ENCODE measurements at places on chromosomes 2 and 18. TPM values are rescaled to one million over a fixed set of nuclear protein-coding genes. Genes with fewer than 3 reads are reported as not detected.

The NEU4 gene
- total RNA-seq: not detected

The TMEM127 gene
- total RNA-seq: 52.4 TPM

The LRRC30 gene
- total RNA-seq: not detected

The UGT1A5 gene
- total RNA-seq: not detected

The IL37 gene
- total RNA-seq: not detected

The SPATA3 gene
- not detected for total RNA-seq

The C2orf72 gene
- 0.24 TPM for total RNA-seq

The CELF4 gene
- total RNA-seq: not detected

The SPC25 gene
- not detected for total RNA-seq

The LAMA3 gene
- 38.6 TPM for total RNA-seq

The CNDP1 gene
- total RNA-seq: not detected

The BUB1 gene
- 1.1 TPM for total RNA-seq

The AQP4 gene
- total RNA-seq: not detected

The SCN3A gene
- 5.1 TPM for total RNA-seq

The ICA1L gene
- total RNA-seq: 12.0 TPM

The FRZB gene
- total RNA-seq: 5.4 TPM

The TTC21B gene
- 14.6 TPM for total RNA-seq

The PLCD4 gene
- total RNA-seq: 1.9 TPM

The CABYR gene
- total RNA-seq: 6.9 TPM

The DSG4 gene
- total RNA-seq: not detected

The ADD2 gene
- total RNA-seq: 5.2 TPM

The CYTIP gene
- total RNA-seq: 6.3 TPM

The EFR3B gene
- 1.7 TPM for total RNA-seq

The FAP gene
- 43.2 TPM for total RNA-seq

The PNO1 gene
- total RNA-seq: 15.9 TPM

The CCDC102B gene
- total RNA-seq: 22.7 TPM

The RAB6C gene
- not detected for total RNA-seq

The SNORC gene
- total RNA-seq: 0.79 TPM

The NPPC gene
- total RNA-seq: 9.2 TPM

The TM4SF20 gene
- 0.10 TPM for total RNA-seq

The HOXD9 gene
- 7.9 TPM for total RNA-seq

The ASXL3 gene
- total RNA-seq: 5.0 TPM

The NAT8 gene
- total RNA-seq: not detected

The HOXD10 gene
- 1.6 TPM for total RNA-seq

The SLC9A4 gene
- total RNA-seq: not detected

The LHCGR gene
- not detected for total RNA-seq

The MOGAT1 gene
- total RNA-seq: not detected

The CXCR1 gene
- total RNA-seq: 2.5 TPM

The CAPN14 gene
- 0.14 TPM for total RNA-seq

The ERCC3 gene
- 28.2 TPM for total RNA-seq

The ITPRIPL1 gene
- total RNA-seq: 0.69 TPM

The DES gene
- 7,652 TPM for total RNA-seq

The MYO7B gene
- total RNA-seq: 0.67 TPM

The CENPA gene
- total RNA-seq: 1.2 TPM

The SERPINB3 gene
- total RNA-seq: not detected

The FOXI3 gene
- total RNA-seq: not detected

The SPEG gene
- total RNA-seq: 175 TPM

The IRS1 gene
- total RNA-seq: 12.4 TPM

The MYL12A gene
- total RNA-seq: 410 TPM

The M1AP gene
- total RNA-seq: not detected

The DQX1 gene
- total RNA-seq: not detected

The UGT1A3 gene
- total RNA-seq: not detected

The AKAIN1 gene
- total RNA-seq: not detected

The PSMA8 gene
- not detected for total RNA-seq

The PTPRM gene
- 53.4 TPM for total RNA-seq

The ELOA2 gene
- not detected for total RNA-seq

Measured in posterior vena cava (tissue), 2 donors.